Naive B cell (primary cell): ENCODE measurements at places on chromosomes 12 and 14. TPM values are rescaled to one million over a fixed set of nuclear protein-coding genes. Genes with fewer than 3 reads are reported as not detected.

GSC gene
- polyA plus RNA-seq, result not detected

POTEM gene
- polyA plus RNA-seq, result not detected

CEBPE gene
- 0.55 TPM for polyA plus RNA-seq

AJUBA gene
- not detected for polyA plus RNA-seq

BCL11B gene
- polyA plus RNA-seq, result not detected

SERPINA1 gene
- 3.1 TPM for polyA plus RNA-seq

RPS6KL1 gene
- polyA plus RNA-seq, result 0.34 TPM

B3GNT4 gene
- 0.84 TPM for polyA plus RNA-seq

DAAM1 gene
- polyA plus RNA-seq, result 13.6 TPM

CLEC7A gene
- polyA plus RNA-seq, result 0.12 TPM

PAH gene
- not detected for polyA plus RNA-seq

ASCL1 gene
- not detected for polyA plus RNA-seq

AQP2 gene
- not detected for polyA plus RNA-seq

DNA sequence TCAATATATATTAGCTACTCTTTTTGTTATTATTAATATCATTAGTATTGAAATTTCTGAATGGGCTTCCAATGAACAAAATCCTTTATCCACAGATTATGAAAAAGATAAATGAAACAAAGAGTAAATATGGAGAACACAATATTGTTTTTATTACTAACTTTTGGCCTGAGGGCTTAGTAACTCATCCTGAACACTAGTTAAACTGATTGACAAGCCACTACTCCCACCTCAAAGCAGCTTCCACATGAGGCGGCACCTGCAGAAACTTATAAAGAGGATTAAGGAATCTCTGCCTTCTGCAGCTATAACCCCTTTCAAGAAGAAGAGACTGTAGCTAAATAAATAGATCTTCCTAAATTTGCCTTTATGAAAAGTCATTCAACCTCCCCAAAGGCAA lies 187.6 kb upstream of the ALG10 start:
- DNase-seq, result no peak

DNA sequence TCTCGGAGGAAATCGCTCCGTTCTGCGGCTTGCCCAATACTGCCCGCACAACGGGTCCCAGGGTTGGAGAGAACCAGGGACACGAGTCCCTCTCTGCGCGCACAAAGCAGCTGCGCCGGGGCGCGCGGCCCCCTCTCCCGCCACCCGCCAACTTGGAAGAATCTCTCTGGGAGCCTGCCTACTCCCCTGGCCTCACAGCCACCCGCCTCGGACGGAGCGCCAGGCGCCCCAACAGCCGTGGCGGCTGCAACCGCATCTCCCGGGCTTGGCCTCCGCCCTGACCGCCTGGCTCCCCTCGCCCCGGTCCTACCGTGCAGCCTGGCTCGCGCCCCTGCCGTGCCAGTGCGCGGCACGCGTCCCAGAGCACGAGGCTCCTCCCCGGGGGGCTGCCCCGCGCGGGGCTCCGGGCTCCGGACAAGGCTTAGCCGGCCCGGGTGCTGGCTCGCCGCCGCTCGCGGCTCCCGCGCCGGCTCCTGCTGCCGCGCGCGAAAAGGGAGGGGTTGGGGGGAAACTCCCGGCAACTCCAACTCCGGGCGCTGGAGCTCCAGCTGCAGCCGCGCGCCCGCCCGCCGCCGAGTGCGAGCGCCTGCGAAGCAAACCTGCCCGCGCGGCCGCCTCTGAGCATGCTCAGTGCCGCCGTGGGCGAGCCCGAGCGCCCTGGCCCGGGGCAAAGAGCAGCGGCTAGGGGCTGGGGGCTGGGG lies at the start of gene STXBP6:
Gene STXBP6 (minus strand): TSS at position 580 of the 701 bp plus-strand sequence. CDS start 75,329 bp downstream, outside the sequence.
- DNase-seq, result no peak

DNA sequence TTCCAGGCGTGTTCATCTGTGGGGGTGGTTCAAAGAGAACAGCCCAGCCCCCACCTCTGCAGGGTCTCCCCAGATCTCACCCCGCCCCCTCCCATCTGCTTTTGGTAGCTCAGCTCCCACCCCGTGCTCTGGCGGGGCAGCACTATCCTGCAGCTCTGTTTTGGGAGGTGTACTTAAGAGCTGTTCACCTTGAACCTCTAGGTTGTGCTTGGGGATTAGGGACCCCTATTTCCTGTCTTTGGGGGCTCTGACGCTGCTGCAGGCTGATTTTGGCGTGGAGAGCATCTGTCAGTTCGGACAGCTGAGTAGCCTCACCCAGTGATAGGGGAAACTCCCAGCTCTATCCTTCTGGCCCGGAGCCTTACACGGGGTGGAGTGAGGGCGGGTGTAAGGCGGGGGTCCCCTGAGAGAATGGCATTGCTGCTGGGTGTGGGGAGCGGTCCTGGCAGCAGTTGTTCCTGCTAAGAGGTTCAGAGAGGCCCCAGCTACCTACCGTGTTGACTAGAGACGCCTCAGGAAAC lies 765 bp downstream of the TMEM120B start:
- DNase-seq, result no peak

DNA sequence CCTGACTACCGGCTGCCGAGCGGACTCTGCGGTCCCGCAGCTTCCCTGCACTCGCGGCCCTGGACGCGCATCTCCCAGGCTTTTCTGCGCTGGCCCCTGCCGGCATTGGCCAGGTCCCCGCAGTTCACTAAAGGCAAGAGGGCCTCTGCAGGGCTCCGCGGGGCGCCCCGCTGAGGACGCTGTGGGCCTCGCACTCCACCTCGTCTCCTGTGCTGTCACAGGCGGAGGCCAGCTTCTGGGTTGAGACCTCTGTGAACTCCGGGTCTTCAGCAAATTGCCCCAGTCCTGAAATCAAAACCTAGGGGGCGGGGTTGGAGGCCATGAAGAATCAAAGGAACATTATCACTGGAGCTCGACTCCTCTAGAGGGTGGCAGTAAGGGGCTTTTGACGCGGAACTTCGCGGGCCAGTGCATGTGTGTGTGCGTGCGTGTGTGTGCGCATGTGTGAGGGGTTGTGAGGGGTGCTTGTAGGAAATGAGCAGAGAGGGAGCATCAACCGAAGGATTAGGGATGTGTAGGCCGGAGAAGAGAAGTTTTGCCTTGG lies 68.5 kb upstream of the CAPRIN2 start:
- peak; percentile 18 for DNase-seq

DNA sequence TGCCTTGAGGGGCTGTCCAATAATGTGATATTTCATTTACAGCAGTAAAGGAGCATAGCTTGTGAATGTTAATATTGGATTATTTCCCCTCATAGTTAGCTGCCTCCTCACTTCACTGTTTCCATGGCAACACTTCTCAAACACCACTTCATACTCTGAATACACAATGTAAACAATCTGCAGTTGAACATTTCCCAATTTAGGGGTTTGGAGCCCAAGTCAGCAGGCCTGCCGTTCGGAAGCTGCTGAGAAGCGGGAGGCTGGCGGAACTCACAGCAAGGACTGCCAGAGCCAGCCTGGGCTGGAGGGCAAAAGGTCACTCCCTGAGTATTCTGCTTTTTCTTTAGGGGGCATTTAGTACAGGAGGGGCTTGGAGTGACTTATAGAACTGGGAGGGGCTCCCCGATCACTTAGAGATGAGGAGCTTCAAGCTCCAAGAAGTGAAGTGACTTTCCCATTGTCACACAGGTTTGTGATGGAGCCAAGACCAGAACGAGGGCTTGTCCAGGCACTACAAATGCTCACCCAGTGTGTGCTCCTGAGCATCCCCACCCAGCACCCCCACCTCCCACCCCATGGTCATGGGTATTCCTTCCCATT lies 12.1 kb upstream of the SLC24A4 start:
- DNase-seq, result no peak

DNA sequence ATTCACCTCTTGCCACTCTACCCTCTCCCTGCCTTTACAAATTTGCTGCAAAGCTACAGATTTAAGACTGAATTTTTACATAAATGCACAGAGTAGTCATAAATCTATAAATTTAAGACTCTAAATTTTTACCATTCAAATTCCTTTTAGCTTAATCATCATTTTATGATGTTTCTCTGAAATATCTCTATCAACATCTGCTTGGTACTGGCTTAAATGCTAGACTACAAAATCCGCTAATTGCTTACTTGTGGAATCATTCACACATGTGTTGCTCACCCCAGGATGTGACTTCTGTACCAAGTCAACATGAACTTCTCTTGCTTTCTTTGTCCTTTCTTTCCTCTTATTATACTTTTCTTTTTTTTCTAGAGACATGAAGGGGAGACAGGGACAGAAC lies 109.2 kb downstream of the GALC start:
- DNase-seq, result no peak

- DNase-seq, result no peak
These were observed 38.7 kb upstream of the ZNF641 start for GRCh38 chr12:48389409-48389808.

DNA sequence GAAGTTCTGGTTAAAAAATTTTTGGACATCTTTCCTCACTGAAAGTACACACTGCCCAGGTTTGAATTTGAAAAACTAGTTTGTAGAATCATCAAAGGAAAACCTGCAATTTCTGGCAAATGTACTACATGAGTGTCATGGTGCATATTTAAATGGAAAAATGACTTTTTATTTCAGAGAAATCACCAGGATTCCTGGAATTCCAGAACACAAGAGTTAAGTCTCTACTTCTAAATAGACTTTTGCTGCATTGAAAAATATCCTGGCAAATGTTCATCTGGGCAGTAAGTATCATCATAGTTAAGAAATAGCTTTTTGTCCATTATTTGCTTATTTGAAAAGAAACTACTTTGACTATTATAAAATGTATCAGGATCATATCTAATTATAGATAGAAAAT lies 275.1 kb downstream of the PRKD1 start:
- DNase-seq, result no peak

GRCh38 chr12:131380220-131380964 lies 330.5 kb upstream of the SFSWAP start:
- no peak for DNase-seq

GRCh38 chr12:54351341-54351740 lies 12.9 kb downstream of the GPR84 start:
- DNase-seq, result no peak

DNA sequence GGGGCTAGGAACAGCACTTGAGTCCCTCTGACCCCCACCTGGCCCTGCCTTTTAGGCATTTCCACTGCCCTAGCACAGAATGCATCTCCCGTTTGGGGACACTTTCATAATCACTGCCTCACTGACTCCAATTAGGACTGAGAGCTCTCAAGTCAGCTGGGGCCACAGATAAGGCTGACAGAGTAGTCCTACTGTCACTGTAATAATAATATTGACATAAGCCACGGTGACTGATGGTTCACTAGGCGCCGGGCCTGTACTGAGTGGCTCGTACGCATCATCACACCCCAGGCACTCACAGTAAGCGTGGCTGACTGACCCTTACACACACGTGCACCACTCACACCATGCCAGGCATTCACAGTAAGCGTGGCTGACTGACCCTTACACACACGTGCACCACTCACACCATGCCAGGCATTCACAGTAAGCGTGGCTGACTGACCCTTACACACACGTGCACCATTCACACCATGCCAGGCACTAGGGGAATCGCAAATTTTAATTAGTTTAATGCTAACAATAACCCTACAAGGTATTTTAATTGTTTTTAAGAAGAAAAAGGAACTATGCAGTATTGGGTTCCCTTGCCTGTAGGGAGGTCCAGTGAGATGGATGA lies 87.7 kb downstream of the CHGA start:
- no peak for DNase-seq

DNA sequence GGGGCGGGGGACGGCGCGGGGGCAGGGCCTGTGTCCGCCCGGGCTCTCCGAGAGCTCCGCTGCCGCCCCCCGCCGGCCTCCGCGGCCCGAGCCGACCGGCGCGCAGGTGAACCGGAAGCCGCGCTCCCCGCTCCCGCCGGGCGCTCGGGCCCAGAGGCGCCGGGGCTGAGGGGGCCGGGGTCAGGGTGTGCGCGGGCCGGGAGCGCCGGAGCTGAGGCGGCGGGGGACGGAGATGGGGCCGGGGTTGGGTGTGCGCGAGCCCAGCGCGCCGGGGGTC lies 431 bp downstream of the HIP1R start:
- DNase-seq, result peak; percentile 51

- no peak for DNase-seq
These were observed 2.4 kb upstream of the TBX3 start for GRCh38 chr12:114686426-114686772.

- no peak for DNase-seq
These were observed 131.9 kb downstream of the SMOC1 start for GRCh38 chr14:70011098-70011497.

DNA sequence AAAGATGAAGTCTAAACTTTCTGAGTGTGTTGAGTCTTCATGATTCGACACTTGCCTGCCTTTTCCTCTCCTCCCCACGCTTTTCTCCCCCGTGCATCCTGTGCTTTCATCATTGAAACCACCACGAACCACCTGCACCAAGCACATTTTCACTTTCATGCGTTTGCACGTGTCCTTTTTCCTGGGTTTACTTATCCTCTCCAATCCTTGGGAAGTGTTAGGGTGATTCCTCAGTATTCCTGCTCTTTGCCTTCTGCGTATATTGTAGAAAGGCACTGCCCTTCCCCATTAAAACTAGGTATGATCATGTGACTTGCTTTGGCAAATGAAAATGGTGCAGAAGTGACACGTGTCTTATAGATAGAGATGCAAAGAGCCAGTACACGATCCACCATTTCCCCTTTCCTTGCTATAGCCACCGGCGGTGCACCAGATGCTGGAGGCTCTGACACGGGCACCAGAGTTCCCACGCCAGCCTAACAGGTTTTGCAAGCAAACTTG lies 106.6 kb downstream of the BRMS1L start:
- no peak for DNase-seq

DNA sequence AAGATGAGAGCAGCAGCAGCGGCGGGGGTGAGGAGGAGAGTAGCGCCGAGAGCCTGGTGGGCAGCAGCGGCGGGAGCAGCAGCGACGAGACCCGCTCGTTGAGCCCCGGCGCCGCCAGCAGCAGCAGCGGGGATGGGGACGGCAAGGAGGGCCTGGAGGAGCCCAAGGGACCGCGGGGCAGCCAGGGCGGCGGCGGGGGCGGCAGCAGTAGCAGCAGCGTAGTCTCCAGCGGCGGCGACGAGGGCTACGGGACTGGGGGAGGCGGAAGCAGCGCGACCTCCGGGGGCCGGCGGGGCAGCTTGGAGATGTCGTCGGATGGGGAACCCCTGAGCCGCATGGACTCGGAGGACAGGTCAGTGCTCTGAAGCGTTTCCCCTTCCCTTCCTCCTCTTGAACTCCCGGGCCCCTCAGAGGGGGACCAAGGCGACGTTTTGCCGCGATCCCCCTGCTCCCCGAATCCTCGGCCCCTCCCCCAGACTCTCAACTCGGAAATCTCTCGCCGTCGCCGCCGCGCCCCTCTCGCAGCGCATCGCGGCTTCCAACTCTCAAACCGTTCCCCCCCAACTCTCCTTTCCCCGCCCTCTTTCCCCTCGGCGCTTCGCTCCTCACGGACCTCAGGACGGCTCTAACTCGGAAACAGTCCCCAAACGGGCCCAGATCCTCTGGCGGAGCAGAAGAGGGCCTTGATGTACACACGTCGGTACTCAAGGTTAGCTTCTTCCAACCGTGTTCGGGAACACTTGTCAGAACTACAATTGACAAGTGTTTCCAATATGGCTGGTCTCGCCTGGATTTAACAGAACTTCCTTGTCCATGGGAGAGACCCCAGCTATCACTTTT lies 947 bp downstream of the AEBP2 start:
- DNase-seq, result peak; percentile 55
